ENCODE measurements at places on chromosomes 5 and 9.

DNA sequence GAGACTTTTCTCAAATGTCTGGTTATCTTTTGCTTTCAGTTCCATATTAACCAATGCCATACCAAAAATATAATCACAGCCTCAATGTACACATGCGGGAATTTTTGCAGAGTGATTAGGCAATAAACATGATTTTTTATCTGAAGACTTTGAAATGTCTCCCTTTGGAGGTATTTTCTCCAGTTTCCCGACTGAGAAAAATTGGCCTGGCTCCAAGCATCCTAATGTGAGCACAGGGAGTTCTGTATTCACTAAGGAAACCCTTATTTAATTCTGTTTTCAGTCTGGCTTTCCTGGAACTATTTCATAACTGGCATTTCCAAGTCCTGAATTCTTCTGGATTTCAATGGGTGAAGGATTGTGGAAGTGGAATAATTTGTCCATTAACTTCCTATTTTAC lies 8.5 kb downstream of the HCN1 start:
- no peak for DNase-seq

GRCh38 chr5:55591686-55592085 lies 56.9 kb upstream of the PLPP1 start:
- DNase-seq = no peak

- DNase-seq = no peak
Observed at GRCh38 chr9:137128862-137129455, 10.0 kb upstream of the GRIN1 start.

- DNase-seq = no peak
Observed at GRCh38 chr5:155278532-155278931, 265.0 kb downstream of the KIF4B start.

DNA sequence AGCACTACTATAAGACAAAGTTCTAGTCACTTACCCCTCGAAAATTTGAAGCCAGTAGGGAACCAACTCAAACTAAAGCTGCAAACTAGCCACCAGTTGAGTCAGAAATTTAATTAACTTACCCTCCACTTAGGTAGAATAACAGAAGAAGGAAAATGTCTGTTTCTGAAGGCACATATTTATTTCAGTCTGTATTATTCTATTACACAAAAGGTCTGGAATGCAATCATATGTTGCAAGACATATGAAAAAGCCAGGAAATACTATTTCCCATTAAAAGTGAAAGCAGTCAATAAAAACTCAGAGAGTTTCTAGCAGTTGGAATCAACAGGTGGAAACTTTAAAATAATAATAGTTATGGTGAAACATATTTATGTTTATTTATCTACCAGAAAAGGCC lies 79.2 kb upstream of the SLCO4C1 start:
- DNase-seq = no peak

DNA sequence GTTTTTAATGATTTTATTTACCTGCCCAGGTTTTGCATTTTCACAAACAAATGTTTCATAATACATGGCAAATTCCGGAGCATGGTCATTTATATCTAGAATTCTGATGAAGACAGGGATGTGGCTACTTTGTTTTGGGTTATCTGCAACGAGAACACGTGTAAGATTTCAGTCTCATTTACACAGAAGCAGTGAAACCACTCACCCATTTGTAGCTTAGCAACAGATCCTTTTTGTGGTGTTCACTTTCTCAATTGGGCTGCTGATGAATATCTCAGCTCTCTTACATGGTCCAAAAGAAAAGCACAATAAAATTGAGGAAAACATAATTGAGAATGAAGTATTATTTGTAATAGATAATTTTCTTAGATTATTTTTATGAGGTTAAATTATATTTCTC lies 148.6 kb downstream of the CDH9 start:
- no peak for DNase-seq

DNA sequence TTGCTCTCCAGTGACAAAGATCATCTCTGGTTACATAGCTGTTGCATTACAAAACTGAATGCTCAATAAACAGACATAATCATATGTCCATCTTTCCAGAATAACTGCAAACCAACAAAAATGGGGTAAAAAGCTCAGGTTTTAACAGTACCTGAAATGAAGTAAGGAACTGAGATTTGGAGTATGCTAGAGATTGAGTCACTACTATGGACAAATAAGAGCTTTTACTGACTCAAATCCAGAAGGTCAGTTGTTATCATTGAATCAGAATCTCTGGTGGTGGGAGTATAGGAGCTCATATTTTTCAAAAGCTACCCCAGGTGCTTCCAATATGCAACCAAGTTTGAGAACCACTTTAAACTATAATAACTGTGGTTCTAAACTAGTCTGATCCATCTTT lies 4.1 kb upstream of the RAPGEF6 start:
- DNase-seq = no peak

GRCh38 chr5:62314213-62314830 lies 8.3 kb downstream of the KIF2A start:
- DNase-seq = no peak

- no peak for DNase-seq
Observed at GRCh38 chr9:130119519-130120298, 52.5 kb upstream of the NCS1 start.

DNA sequence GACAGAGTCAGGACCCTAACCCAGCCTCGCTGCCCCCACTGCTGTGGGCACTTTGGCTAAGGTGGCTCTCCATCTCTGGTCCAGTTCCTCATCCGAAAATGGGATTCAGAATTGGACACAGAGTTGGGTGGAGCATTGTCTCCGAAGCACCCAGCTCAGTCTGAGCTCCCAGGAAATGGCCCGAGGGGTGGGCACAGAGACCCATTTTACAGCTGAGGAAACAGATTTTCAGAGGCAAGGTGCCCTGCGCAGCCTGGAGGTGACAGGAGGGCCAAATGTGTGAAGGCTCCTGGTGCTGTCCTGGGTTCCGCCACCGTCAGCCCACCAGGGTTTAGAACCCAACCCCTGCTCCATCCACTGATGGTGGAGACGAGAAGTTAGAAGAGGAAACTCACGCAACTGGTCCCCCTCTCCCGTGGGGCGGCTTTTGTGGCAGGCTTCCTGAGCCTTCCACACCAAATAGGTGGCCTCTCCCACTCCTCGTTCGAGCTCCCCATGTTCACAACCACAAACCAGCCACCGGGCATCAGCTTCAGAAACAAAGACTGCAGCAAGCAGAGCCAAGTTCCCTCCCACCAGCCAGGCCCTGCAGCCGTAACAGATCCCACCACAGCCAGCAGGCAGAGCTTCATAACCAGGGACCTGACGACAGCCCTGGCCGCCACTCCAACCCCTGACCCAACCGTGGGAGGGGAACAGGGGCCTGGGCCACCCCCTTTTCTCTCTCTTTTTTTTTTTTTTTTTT lies 90.9 kb upstream of the LMX1B start:
- DNase-seq = no peak

GRCh38 chr5:94442991-94443390 lies 175.4 kb downstream of the KIAA0825 start:
- no peak for DNase-seq

GRCh38 chr5:93193431-93194347 lies 387.3 kb downstream of the NR2F1-AS1 start:
- DNase-seq = no peak

- no peak for DNase-seq
Observed at GRCh38 chr5:172671091-172671490, 30.0 kb downstream of the NEURL1B start.

DNA sequence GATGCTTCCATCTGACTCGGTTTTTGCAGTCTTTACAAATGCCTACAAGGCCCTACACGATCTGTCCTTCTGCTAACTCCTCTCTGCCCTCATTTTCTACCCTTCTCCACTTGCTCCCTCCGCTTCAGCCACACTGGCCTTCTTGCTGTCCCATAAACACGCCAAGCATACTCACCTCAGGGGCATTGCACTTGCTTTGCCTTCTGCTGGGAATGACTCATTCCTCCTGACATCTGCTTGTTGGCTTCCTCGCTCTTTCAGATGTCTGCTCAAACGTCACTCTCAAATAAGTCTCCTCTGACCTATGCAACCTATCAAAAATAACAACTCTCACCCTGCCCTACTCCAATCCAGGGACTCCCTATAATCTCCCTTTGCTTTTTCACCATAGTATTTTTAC lies 28.2 kb downstream of the CDC25C start:
- DNase-seq = peak; percentile 3

- DNase-seq = no peak
Observed at GRCh38 chr9:33117796-33118195, 41.3 kb upstream of the SMU1 start.

GRCh38 chr5:173657741-173658356 lies 41.4 kb upstream of the BOD1 start:
- DNase-seq = no peak

GRCh38 chr5:41067714-41068568 lies 3.2 kb downstream of the MROH2B start:
- DNase-seq = no peak

DNA sequence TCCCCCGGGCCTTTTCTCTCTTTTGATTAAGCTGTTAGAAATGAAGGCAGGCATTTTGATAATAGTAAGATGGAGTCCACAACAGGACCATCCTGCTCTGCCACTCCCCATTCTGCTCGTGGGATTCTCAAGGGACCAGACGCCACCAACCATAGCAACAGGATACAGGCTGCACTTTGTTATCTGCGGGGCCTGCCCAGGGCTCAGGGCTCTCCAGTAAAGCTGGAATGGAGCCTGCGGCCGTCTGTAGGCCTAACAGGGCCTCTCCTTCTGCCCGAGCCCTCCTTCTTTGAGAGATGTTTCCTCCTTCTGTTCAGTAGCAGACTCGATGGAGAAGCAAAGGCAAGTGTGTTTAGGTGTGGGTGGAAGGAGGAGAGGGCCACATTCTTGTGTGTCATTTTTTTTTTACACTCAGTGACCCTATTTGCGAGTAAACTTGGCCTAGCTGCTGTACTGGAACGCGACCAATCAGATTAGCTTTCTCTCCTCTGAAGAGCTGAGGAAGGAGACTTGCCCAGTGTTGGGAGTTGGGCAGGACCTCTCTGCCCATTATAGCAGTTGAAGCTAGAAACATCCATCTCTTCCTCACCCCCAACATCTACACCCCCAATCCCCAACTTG lies 8.9 kb upstream of the EPB41L4B start:
- DNase-seq = no peak

GRCh38 chr5:172690258-172691075 lies 49.4 kb downstream of the NEURL1B start:
- DNase-seq = no peak

- no peak for DNase-seq
Observed at GRCh38 chr5:612498-613424, 621 bp downstream of the CEP72 start.

DNA sequence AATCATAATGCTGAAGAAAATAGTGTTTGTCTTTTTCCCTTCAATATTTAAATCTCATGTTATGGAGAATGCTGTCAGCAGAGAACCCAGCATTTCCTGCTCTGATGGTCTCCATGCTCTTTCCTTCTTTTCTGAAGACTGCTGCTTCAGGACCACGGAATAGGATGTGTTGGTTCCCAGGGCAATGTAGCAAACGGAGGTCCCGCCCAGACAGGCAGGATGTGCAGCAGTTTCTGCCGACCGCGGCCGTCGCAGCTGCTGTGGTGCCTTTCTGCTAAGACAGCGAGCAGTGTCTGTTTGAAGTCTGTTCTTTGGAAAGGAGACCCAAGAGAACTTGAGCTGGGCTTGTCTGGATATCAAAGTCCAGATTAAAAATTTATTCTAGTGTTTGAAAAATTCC lies 654.3 kb downstream of the CCDC171 start:
- DNase-seq = no peak

- DNase-seq = no peak
Observed at GRCh38 chr5:2576823-2577222, 174.7 kb downstream of the IRX2 start.

DNA sequence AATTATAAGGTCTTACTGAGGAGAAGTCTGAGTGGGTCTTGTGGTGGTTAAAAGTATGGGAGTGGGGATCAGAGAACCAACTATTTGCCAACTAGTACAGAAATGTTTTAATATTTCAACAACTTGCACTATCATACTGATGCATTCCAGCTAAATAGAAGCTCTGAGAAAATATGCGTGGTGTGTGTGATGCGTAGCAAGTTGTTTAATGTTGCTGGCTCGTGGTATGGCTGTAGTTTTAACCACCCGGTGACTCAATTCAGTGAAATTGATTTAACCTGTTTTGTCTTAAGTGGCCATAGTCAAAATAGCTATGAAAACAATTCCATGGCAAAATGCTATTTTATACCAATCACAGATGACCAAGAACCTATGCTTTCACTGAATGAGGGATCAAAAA lies 176.5 kb upstream of the SLC24A2 start:
- DNase-seq = no peak

DNA sequence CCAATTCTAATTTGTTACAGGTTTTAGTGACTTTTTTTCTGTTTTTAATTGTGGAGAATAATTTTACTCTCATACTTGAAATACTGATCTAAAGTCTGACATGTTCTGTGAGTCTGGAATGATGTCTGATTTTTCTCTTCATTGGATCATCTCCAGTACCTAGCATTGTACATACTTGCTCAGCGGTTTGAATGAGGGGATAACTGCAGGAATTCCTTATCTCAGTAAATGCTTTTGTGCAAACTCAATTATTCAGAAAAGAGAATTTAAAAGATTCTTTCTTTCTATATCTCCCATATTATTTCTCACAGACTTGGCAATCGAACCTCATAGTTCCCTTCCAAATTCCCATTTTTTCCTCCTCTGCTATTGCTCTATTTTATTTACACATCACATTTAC lies 397.9 kb upstream of the SGCD start:
- DNase-seq = no peak

DNA sequence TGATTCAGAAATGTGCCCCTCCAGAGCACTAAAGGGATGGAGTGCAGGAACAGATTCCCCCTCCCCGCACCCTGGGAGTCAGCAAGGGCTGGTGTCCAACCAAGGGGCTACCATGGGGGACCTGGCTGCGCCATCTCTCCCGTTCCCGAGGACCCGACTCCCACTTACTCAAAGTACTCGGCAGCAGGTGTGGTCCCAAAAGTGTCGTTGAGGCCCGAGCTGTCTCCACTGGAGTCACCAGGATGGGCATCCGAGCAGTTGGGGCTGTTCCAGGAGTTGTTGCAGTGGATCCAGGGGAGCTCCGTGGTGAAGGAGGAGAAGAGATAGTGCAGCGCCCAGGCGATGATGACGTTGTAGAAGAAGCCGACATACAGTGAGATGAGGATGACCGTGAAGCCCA lies 12.9 kb downstream of the SLC6A3 start:
- no peak for DNase-seq

DNA sequence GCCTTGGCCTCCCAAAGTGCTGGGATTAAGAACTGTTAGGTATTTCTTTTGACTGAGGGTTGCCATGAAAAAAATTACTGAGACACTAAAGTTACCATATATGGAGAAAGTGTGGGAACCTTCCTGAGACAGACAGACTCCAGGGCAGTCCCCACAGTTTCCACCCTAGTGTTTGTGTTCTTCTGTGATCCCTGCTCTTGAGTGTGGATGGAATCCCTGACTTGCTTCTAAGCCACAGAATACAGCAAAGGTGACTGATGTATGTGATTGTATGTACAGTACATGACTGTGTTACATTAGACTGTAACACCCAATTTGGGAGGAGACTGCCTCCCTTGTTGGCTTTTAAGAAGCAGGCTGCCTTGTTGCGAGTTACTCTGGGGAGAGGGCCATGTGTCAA lies 24.7 kb upstream of the ADAM19 start:
- DNase-seq = no peak

GRCh38 chr5:153516504-153517240 lies 26.2 kb downstream of the GRIA1 start:
- no peak for DNase-seq

GRCh38 chr5:16051246-16051755 lies 128.3 kb downstream of the MARCHF11 start:
- peak; percentile 37 for DNase-seq
